Kidney (tissue), 22 donors: ENCODE measurements at places on chromosomes 6 and 20. TPM values are rescaled to one million over a fixed set of nuclear protein-coding genes. Genes with fewer than 3 reads are reported as not detected.

RIN2 gene
- 109 TPM for total RNA-seq

GRCh38 chr20:43542674-43543073, 16.2 kb upstream of the SGK2 start:
- DNase-seq: no peak

CDH4 gene
- total RNA-seq: 1.1 TPM

GRCh38 chr20:294602-295001, 2.8 kb upstream of the ZCCHC3 start:
- peak; percentile 19 for DNase-seq

SPEF1 gene
- 3.4 TPM for total RNA-seq

SLPI gene
- total RNA-seq: 3,615 TPM

DNA sequence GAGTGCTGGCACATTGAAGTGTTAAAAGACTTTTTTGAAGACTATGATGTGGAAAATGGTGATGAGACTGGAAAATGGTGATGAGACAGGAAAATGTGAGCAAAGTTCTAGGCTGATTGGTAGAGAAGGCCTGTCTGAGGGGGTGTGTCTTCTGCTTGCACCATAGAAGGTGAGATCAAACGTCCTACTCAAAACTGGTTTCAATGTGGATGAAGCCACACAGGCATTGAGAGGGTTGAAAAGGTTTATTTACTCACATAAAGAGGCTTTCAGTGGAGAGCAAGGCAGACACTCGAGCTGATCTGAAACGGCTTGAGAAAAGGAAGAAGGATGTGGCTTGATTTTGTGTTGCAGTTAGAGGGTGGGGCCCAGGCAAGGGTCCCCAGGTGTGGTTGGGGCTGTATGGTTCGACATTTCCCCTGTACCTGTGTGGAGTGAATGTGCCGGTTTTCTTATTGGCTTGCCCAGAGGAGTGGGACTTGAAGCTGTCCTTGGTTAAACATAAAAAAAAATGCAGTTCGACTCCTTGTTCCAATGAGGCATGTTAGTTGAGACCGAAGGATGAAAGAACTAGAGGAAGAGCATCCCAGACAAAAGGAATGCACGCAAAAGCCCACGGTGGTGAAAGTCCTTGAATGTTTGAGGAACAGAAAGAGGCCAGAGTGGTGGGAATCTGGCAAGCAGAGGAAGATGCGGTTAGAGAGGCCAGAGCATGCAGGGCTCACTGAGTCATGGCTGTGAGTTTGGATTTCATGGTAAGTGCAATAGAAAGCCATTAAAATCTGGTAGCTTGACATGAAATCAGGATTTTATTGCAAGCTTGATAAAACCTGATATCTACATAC, 172.3 kb downstream of the EPM2A start:
- no peak for DNase-seq

GRCh38 chr20:43185901-43186300, 3.8 kb downstream of the PTPRT start:
- DNase-seq: no peak

HUS1B gene
- total RNA-seq: 1.2 TPM

- DNase-seq: no peak
These were observed 304.9 kb downstream of the CDH26 start for GRCh38 chr20:60262967-60263603.

- no peak for DNase-seq
These were observed 25.0 kb upstream of the TBC1D22B start for GRCh38 chr6:37232430-37233017.

- no peak for DNase-seq
These were observed 258.1 kb downstream of the TAF4 start for GRCh38 chr20:61807471-61808160.

SIGLEC1 gene
- 20.2 TPM for total RNA-seq

SLC17A9 gene
- total RNA-seq: 9.5 TPM
